ENCODE measurements at places on chromosomes 3 and 15.

DNA sequence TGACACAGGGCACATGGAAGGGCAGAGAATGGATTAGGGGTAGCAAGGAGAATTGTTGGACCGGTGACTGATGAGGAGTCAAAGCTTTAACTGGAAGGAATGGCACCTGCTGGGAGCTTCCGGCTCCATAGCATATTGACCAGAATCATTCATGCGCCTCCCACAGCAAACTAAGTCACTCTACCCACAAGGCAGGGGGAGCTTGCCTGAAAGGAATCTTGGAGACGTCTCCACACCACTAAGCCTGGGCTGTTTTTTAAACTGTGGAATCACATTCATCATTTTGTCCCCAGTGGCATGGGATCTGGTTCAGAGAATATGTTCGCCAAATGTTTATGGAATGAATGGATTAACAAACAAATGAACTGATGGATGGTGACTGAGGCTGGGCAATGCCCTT, 57.0 kb upstream of the ITGA11 start:
- no peak for DNase-seq

GRCh38 chr3:14468621-14468981, 66.2 kb downstream of the SLC6A6 start:
- no peak for DNase-seq

DNA sequence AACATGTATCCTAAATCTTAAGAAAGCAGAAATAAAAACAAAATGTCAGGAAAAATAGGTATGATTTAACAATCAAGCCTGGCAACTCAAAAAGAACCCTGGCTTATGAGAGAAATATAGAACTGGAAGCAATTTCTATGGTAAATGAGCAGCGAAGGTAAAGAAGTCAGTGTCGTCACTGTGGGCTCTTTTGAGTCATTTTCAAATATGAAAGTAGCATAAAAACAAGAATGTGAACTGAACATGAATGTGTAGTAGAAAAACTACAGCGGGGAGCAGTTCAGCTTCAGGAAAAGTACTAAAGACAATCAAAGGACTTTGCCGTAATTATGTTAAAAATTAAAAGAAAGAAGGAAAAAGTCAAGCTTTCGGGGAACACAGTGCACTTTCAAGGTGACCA, 17.5 kb downstream of the LSG1 start:
- no peak for DNase-seq

DNA sequence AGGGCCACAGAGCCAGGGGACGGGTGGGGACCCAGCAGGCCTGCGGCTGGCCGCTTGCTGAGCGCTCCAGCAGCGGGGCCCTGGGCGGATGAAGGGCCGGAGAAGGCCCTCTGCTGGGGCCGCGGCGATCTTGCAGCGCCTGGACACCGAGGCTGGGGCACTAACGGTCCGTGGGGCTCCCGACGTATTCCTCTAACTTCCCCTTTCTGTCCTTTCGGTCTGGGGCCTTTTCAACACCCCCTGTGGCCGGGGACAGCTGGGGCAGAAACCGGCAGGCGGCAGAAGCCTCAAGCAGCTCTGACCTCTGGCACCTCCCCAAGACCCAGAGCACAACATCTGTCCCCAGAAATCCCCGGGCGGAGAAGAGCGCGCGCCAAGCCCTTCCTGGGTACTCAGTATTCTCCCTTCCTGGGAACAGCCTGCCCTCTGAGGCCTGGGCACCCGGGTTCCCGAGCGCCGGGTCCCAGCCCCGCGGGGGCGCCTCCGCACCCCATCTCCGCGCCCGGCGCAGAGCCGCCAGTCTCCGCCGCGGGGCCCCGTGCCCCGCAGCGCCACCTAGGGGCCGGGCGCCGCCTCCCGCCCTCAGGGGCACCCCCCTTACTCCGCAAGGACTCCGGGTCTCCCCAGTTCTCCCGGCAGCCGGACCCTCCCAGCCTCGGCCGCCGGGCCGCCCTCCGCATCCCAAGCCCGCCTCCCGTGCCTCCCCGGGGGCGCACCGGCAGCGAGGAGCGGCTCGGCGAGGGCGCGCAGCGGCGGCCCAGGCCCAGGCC, 582 bp upstream of the SLCO3A1 start:
- peak; percentile 64 for DNase-seq

GRCh38 chr3:177062052-177062732, 135.1 kb downstream of the TBL1XR1 start:
- no peak for DNase-seq

GRCh38 chr3:112894258-112894657, 47.6 kb upstream of the CD200R1L start:
- DNase-seq: no peak

DNA sequence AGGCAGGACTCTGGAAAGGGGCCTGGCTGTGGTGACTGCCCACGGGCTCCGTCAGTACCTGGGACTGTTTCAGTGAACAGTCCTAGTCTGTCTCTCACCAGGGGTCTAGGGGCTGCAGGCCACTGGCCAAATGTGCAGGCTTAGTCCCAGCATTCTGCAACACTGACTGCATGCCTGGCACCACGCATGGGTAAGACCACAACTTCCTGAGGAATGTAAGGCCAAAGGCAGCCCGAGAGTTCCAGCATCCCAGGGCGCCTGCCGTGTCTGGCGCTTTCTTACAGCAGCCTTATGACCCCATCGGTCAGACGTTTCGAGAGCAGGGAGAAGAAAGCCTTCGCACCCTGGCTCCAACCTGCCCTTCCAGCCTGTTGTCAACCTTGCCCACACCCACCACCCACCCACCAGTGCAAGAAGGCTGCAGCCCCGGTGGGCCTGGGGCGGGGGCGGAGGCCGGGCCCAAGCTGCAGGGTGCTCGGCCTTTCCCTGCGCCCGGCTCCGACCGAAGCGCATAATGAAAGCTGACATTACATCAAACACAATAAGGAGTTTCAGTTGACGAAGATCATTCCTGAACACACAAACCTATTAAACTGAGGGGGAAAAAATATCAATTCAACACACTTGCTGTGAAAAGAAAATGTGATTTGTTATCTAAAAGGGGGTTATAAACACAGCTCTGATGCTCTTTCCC, 29.5 kb upstream of the TMEM115 start:
- no peak for DNase-seq

GRCh38 chr3:21059404-21059803, 691.6 kb downstream of the ZNF385D start:
- DNase-seq: no peak

GRCh38 chr15:75723171-75723846, 10.7 kb upstream of the CSPG4 start:
- DNase-seq: no peak

DNA sequence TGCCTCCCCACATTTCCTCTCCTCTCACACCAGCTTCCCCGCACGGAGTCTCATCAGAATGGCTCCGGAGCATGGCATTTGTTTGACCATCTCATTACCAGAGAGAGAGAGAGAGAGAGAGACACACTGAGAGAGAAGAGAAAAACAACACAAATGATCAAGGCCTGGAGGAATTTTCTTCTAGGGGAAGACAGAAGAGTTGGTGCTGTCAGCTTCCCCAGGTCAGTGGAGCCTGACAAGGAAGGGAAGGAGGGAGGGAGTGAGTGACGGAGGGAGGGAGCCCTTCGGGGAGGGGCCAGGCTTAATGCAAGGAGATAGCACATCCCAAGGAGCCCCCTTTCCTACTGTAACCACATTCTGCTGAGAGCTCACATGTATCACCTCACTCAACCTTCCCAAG, 9.1 kb downstream of the ST8SIA2 start:
- no peak for DNase-seq

GRCh38 chr15:88493844-88494243, 26.3 kb downstream of the MRPS11 start:
- no peak for DNase-seq

- no peak for DNase-seq
Measured at GRCh38 chr15:36671017-36671416, 91.6 kb downstream of the CDIN1 start.

GRCh38 chr15:41464889-41465580, 28.6 kb upstream of the ITPKA start:
- no peak for DNase-seq

DNA sequence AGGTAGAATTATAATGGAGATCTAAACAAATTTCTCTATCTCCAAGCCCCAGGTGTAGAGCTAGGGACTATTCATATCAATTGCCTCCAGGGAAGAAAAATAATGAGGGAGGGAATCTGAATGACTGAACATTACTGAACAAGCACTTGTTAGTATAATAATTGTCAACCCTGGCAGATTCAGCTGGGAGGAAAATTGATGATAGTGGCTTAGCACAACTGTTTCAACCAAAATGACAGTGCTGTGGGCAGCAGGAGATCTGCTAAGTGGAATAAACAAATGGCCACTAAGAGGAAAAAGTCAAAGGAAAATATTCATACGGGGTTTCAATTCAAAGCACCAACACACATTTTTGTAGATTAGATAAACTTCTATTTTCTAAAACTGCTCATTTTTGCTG, 294.9 kb upstream of the ZNF385D start:
- DNase-seq: no peak

GRCh38 chr3:71304684-71305083, 278.8 kb downstream of the FOXP1 start:
- no peak for DNase-seq

DNA sequence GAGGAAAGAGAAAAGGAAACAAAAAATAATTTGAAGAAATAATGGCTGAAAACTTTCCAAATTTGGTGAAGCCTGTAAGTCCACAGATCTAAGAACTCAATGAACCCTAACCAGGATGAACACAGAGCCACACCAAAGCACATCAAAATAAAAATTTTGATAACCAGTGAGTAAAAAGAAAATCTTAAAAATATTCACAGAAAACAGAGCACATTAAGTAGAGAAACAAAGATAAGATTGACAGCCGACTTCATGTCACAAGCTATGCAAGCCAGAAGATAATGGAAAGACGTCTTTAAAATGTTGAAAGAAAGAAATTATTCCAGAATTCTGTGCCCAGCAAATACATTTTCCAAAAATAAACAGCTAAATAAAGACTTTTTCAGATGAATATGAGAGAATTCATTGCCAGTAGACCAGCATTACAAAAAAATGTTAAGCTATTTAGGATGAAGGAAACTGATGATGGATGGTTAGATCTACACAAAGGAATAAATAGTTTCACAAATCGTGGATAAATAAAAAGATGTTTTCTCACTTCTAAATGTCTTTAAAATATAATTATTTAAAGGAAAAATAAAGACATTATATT, 140.2 kb upstream of the SKOR1 start:
- no peak for DNase-seq

- no peak for DNase-seq
Measured at GRCh38 chr3:48518069-48518468, 14.1 kb upstream of the SHISA5 start.

GRCh38 chr15:72809329-72809728, 25.8 kb upstream of the ADPGK start:
- no peak for DNase-seq

DNA sequence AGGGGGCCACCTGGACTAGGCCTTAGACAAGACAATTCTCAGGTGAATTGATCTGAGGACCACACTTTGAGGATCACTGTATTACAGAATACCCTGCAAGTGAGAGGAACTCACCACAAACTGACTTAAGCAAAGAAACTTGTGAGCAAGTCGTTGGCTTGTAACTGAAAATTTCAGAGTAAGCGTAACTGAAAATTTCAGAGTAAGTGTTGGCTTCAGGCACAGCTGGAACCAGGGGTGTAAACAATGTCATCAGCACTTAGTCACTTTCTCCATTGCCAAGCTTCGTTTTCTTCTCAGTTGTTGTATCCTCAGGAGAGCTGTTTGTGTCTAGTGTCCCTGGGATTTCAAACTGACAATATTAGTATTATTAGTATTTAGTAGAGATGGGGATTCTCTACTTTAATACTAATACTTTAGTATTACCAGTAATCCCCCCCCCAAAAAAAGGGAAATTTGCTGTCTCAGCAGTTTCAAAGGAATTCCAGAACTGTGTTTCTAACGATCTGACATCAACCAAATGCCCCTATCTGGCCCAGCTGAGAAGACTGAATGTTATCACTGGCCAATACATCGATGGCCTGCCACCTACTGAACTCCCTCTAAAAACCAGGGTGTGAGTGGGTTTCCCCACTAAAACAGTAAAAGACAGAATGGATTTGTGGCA, 474.4 kb downstream of the NTRK3 start:
- DNase-seq: no peak

- DNase-seq: no peak
Measured at GRCh38 chr3:72437661-72438406, 410.4 kb downstream of the SHQ1 start.

DNA sequence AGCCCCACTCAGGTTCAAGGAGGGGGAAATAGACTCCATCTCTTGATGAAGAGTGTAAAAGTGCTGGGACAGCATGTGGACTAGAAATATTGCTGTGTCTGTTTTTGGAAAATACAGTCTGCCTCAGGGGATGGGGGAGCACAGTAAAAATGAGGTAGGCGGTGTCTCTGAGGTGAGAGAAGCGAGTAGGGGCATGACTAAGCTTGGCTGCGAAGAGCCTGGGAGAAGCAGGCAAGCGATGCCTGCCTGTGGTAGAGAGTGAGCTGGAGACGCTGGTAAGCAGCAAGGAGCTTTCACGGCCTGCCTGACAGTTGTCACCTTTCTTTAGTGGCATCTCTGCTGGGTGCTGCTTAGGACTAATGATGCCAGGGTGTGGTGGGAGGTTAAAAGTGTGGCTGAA, 49.0 kb upstream of the DCLK3 start:
- no peak for DNase-seq

GRCh38 chr15:55112706-55113105, 84.0 kb downstream of the RSL24D1 start:
- DNase-seq: no peak

- no peak for DNase-seq
Measured at GRCh38 chr15:99114511-99115299, 9.8 kb downstream of the SYNM start.

DNA sequence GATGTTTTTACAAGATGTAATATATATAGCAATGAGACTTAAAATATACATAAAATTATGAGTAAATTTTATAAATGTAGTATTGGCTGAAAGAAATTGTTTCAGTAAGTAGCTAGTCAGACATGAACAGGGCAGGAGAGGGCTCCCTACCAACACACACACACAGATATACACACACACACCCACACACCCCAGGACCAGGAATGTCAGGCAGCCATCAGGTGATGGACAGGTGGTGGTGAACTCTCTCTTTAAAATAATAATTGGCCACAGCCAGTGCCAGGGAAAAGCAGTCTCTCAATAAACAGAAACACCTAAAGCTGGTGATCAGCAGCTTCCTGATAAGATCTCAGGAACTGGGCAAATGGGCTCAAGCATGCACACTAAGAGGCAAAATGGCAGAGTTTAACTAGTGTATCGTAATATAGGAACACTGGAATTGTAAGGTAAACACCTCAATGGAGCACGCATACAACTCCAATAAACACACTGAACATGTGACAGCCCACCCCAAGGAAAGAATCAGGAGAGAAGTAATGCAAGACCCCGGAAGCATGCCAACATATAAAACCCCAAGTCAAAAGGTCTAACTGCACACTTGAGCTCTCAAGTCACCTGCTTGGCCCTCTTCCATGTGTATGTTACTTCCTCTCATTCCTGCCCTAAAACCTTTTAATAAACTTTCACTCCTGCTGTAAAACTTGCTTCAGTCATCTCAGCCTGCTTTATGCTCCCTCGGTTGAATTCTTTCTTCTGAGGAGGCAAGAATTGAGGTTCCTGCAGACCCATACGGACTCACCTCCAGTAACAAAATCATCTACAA, 1034.1 kb upstream of the SEMA6D start:
- no peak for DNase-seq

- DNase-seq: no peak
Measured at GRCh38 chr3:173799060-173799816, 401.7 kb downstream of the NLGN1 start.

GRCh38 chr3:190059242-190059590, 61.5 kb downstream of the P3H2 start:
- no peak for DNase-seq

Measured in T follicular helper cell (primary cell).